ENCODE measurements at places on chromosomes 6 and 20.
A peak's percentile ranks its signal among the peaks of the same experiment; 100 is the strongest.

GRCh38 chr20:34201531-34201930, 39.7 kb upstream of the ASIP start:
- DNase-seq = no peak

DNA sequence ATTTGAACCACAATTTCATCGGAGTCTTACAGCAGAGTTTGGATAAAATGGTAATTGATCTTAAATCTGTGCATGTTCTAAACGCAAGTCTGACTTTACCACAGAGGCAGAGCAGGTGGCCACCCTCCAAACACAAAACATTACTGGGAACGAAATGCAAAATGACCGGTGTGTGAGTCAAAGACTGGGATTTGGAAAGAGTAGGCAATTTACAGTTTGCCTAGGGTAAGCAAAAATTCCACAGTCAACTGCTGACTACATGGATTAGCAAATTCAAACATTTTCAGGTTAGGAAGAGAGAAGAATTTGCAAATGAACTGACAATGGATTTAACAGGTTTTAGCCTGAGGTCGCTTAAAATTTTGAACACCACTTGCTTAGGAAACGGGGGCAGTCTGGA, 444.4 kb downstream of the HDGFL1 start:
- DNase-seq = peak; percentile 3

GRCh38 chr6:108561742-108562502, 1.2 kb downstream of the FOXO3 start:
- DNase-seq = no peak

DNA sequence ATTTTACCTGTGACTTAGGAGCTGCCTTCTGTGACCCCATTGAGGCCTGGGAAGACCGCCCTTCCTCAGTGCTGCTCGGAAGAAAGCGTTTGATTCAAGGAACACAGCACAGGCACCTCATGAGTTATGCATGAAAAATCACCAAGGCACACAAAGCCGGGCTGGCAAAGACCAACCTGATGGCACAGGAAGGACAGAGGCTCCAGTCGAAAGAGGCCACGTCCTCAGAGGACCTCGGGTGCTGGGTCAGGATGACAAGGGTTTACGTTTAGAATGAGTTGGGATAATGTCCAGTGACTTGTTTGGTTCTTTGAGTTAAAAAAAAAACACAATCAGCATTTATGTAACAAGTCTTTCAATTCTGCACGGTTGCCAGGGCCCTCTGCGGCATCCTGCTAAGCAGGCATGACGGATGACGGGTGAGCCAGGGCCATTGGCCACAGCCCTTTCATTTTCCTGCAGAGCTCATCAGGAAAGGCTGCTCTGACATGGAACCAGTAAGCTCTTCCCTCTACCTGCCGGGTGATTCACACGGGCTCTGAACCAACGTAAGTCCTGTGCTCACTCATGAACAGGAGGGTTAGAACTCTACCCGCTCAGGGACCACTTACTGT, 112.8 kb downstream of the DACT2 start:
- DNase-seq = no peak

Data from EH (cell line).